Activated CD8-positive, alpha-beta memory T cell treated with anti-CD3 and anti-CD28 coated beads, Interleukin-2, amount 10 ng/mL, durations not matched to agents 7 days and 5 days (primary cell): ENCODE measurements at places on chromosomes 4 and X. TPM values are rescaled to one million over a fixed set of nuclear protein-coding genes. Genes with fewer than 3 reads are reported as not detected.

The NLGN4X gene
- total RNA-seq: not detected

The GLRA2 gene
- not detected for total RNA-seq

The NUDT6 gene
- total RNA-seq: 15.6 TPM

The HSFX2 gene
- total RNA-seq: 0.23 TPM

The APLN gene
- total RNA-seq: 0.15 TPM

The MAGEC3 gene
- total RNA-seq: not detected

- H3K36me3 ChIP-seq: no peaks in the 10 kb centered on the region
- no peaks in the 10 kb centered on the region for H3K27me3 ChIP-seq
- no peak overlapping the region for H3K4me3 ChIP-seq
- no peak for DNase-seq
Observed at GRCh38 chrX:45368705-45369104, 168.0 kb upstream of the DIPK2B start.

DNA sequence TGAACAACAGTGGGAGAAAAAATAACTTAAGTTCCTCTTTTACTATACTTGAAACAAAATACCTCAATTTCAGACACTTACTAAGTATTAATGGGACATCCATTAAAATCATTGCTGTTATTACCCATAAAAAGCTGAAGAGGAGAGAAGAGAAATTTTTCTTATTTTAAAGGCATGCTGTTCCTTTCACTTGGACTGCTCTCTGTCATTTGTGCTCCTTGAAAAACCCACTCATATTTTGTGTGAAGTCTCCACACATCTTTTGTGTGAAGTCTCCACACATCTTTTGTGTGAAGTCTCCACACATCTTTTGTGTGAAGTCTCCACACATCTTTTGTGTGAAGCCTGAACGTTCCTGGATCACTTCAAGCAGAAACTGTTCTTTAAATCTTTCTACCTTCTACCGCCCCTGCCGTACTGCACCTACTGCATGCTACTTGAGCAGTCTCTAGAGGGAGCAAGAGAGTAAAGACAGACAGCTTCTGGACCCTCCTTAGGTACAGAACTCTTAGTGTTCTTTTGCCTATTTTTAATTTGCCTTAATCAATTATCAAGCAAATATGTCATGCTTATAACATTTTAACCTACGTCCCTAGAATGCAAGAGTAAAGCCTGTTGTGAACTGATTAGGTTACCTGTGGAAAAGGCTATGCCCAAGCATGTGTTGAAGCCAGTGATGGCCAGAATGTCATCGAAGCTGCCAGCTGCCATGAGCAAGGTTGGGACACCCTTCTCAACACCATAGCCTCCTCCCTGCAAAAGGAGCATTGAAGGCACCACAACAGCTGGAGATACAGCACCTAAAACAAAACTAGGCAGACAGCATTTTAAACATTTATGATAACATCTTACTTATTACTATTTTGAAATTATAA lies 27.1 kb upstream of the SLC9B1 start:
- H3K27me3 ChIP-seq: no peaks in the 10 kb centered on the region
- H3K4me3 ChIP-seq: no peak overlapping the region
- H3K4me1 ChIP-seq: peaks cover 15% of the 10 kb centered on the region

DNA sequence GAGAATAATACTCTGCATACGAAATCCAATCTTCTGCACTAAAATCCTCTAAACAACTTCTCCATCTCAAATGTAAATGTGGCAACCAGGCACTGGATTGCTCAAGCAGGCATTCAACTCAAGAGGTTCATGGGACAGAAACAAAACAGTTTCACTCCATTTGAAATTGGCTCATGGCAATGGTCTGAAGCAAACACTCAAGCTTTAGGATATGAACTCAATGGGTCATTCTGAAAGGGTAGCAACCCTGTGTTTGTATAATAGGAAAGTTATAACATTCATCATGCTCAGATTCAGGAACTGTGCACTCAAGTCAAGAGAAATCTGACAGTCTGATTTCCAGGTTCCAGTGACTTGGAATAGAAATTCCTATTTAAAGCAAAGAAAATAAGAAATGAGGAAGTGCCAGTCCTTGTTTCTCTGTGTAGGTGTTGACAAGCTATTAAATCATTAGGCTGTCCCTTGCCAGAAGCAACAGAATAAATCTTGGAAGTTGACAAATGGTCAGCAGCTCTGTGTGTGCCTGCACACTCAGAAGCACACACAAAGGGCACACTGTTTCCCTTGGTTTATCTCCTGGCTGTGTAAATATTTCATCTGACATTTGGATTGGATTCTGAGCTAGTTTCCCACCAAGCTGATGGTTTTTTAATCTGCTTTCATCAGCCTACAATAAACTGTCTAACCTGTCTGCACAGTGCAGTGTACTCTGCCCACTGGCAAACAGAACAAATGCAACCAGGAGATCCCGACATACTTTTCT lies 75.9 kb upstream of the CITED1 start:
- H3K27me3 ChIP-seq: no peaks in the 10 kb centered on the region
- no peaks in the 10 kb centered on the region for H3K36me3 ChIP-seq
- no peaks in the 10 kb centered on the region for H3K4me1 ChIP-seq
- no peak for DNase-seq

DNA sequence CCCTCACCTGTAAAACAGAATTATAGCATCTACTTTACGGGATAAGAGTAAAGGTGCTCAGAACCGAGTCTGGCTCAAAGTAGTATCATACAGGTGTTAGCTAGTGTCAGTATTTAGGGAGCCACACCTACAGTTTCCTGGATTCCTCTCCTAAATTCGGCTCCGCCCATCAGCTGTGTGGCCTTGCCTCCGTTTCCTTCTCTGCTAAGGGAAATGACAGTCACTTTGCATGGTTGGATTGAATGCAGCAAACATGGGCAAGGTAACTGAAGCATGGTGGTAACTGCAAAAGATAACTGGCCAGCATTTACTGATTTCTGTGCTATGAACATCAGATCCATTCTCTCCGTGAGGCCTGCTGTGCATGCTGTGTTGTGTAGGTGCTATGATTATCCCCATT lies 2.8 kb downstream of the PPP1R3F start:
- peaks cover 75% of the 10 kb centered on the region for H3K4me1 ChIP-seq
- no peaks in the 10 kb centered on the region for H3K27me3 ChIP-seq
- peak overlapping the region; percentile 80 for H3K4me3 ChIP-seq
- DNase-seq: peak; percentile 59
- H3K27ac ChIP-seq: peak overlapping the region; percentile 95

DNA sequence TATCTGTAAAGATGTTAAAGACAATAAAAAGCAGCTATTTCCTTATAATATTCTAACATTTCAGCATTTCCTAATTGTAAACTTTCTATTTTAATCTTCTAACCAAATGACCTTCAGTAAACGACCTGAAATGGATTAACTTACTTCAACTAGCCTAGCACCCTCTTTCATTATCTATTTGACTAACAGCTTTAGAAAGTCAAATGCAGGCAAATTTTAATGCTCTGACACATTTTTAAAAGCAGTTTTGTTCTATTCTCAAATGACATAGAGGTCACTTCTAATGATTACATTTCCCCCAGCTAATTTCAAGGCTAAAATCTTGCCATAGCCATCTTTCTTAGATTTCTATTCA lies 41.9 kb downstream of the SLC7A11 start:
- H3K36me3 ChIP-seq: peaks cover 2% of the 10 kb centered on the region
- H3K27me3 ChIP-seq: no peaks in the 10 kb centered on the region
- no peak overlapping the region for H3K27ac ChIP-seq

DNA sequence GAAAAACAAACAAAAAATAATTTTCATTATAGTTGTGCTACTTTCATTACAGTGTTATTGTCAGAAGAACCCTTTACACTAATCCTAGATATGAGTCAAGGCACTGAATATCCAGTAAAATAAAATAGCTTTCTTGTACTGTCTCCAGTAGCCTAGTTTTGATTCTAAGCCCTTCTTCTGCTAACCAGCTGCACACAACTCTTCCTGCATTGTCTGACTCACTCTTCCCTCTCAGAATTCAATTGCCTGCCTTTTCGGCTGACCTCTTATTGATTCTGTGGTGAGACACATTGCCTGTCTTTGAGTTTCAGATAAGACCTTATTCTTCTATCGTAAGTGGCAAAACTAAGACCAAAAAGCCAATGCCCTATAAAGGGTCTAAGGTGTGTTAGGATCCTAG lies 26.7 kb upstream of the PCDH18 start:
- H3K4me1 ChIP-seq: no peaks in the 10 kb centered on the region
- DNase-seq: no peak
- H3K36me3 ChIP-seq: no peaks in the 10 kb centered on the region
- H3K27ac ChIP-seq: no peak overlapping the region

GRCh38 chrX:153460826-153461225 lies 9.6 kb downstream of the HAUS7 start:
- no peaks in the 10 kb centered on the region for H3K4me1 ChIP-seq
- H3K36me3 ChIP-seq: peaks cover 11% of the 10 kb centered on the region
- DNase-seq: peak; percentile 51
- H3K4me3 ChIP-seq: no peak overlapping the region
- no peak overlapping the region for H3K27ac ChIP-seq

GRCh38 chr4:158625544-158625943 lies 46.1 kb downstream of the C4orf46 start:
- H3K4me1 ChIP-seq: no peaks in the 10 kb centered on the region
- no peak overlapping the region for H3K4me3 ChIP-seq
- H3K27me3 ChIP-seq: peaks cover 12% of the 10 kb centered on the region
- H3K27ac ChIP-seq: no peak overlapping the region
- no peak for DNase-seq

GRCh38 chrX:108299704-108300103 lies 138.5 kb downstream of the COL4A6 start:
- no peaks in the 10 kb centered on the region for H3K4me1 ChIP-seq
- no peaks in the 10 kb centered on the region for H3K36me3 ChIP-seq
- H3K27me3 ChIP-seq: no peaks in the 10 kb centered on the region
- no peak overlapping the region for H3K4me3 ChIP-seq
- H3K27ac ChIP-seq: no peak overlapping the region

GRCh38 chrX:13389501-13389900 lies 69.6 kb upstream of the ATXN3L start:
- no peaks in the 10 kb centered on the region for H3K27me3 ChIP-seq
- H3K4me3 ChIP-seq: no peak overlapping the region
- H3K27ac ChIP-seq: no peak overlapping the region
- peaks cover 3% of the 10 kb centered on the region for H3K36me3 ChIP-seq
- no peak for DNase-seq

DNA sequence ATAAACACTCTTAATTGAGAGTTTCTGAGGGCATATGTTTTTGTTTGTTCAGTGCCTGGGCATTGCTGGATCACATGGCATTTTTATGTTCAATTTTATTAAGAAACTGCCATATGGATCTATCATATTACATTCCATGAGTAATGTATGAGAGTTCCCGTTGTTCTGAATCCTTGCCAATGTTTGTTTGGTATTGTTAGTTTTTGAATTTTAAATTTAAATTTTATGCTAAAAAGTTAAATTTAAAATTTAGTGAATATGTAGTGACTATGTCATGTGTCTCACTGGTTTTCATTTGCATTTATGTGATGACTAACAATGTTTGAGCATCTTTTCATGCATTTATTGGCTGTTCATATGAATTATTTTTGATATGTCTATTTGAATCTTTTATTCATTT lies 54.8 kb upstream of the GEMIN8 start:
- H3K4me1 ChIP-seq: no peaks in the 10 kb centered on the region
- H3K27me3 ChIP-seq: peaks cover 12% of the 10 kb centered on the region
- no peak for DNase-seq
- no peaks in the 10 kb centered on the region for H3K36me3 ChIP-seq
- no peak overlapping the region for H3K27ac ChIP-seq

DNA sequence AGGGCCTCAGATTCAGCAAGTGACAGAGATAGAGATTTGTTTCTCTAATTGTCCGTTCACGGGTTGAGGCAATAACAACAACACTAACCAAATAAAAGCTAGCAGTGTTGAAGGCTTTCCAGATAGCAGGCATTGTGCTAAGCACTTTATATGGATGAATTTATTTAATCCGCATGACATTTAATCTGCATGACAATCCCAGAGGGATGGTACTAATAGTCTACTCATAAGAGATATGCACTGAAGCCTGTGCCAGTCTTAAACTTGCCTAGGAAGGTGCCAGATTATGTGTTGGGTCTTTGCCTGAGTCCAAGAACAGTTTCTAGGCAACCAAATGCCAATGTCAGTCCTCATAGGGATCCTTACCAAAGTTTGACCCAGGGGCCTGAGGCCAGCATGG lies 37.7 kb upstream of the FAT1 start:
- no peaks in the 10 kb centered on the region for H3K4me1 ChIP-seq
- H3K27me3 ChIP-seq: no peaks in the 10 kb centered on the region
- no peaks in the 10 kb centered on the region for H3K36me3 ChIP-seq
- no peak overlapping the region for H3K4me3 ChIP-seq
- H3K27ac ChIP-seq: no peak overlapping the region

GRCh38 chrX:46226422-46226821 lies 318.8 kb downstream of the ZNF674 start:
- H3K4me1 ChIP-seq: no peaks in the 10 kb centered on the region
- no peak overlapping the region for H3K27ac ChIP-seq
- peaks cover 2% of the 10 kb centered on the region for H3K36me3 ChIP-seq
- no peak overlapping the region for H3K4me3 ChIP-seq

DNA sequence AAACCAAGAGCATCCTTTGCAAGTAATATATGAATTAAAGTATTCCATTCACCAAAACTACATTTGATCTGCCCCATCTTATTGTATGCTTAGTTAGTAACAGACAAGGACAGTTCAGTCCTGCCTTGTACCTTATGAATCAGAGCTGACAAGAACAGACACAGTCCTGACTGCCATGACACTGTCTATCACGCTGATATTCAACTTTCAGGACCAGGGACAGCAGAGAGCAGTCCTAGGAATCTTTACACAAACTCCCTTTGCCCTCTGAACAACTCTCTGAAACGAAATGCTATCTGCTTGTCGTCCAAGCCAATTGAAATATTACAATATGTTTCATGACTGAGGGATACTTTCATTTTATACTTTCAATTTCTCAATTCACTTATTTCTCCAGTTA lies 268.6 kb upstream of the VCX start:
- no peak overlapping the region for H3K4me3 ChIP-seq
- H3K27me3 ChIP-seq: no peaks in the 10 kb centered on the region
- H3K36me3 ChIP-seq: no peaks in the 10 kb centered on the region
- DNase-seq: no peak
- no peaks in the 10 kb centered on the region for H3K4me1 ChIP-seq

GRCh38 chr4:156781852-156782251 lies 189.7 kb downstream of the PDGFC start:
- H3K36me3 ChIP-seq: no peaks in the 10 kb centered on the region
- no peaks in the 10 kb centered on the region for H3K4me1 ChIP-seq
- no peak overlapping the region for H3K4me3 ChIP-seq
- no peak overlapping the region for H3K27ac ChIP-seq
- no peak for DNase-seq
- no peaks in the 10 kb centered on the region for H3K27me3 ChIP-seq
